Mesothelial cell of epicardium (in vitro differentiated cells): ENCODE measurements at places on chromosomes 2 and 18.

DNA sequence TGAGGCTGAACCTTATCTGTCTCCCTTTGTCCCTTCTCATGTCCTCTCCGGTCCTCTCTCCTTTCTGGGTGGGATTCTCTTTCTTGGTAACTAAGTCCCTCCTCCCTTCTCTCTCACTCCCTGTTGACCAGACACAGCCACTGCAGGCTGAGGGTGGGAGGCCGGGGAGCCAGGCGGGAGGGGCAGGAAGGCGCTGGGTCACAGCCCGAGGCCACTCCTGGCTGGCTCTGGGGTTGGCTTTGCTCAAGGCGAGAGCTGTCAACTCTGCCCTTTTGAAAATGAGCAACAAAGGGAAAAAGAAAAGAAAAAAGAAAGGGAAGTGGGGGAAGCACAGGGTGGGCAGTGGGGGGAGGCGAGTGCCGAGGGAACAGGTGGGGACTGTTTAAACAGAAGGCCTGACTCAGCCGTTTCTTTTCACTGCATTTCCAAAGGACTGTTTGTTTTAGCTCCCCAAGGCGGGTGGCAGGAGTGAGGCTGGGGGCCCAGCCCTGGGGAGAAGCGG, 70.5 kb upstream of the IGFBP5 start:
- peaks cover under 1% of the 10 kb centered on the region for H3K36me3 ChIP-seq
- no peaks in the 10 kb centered on the region for H3K27me3 ChIP-seq
- DNase-seq: no peak

DNA sequence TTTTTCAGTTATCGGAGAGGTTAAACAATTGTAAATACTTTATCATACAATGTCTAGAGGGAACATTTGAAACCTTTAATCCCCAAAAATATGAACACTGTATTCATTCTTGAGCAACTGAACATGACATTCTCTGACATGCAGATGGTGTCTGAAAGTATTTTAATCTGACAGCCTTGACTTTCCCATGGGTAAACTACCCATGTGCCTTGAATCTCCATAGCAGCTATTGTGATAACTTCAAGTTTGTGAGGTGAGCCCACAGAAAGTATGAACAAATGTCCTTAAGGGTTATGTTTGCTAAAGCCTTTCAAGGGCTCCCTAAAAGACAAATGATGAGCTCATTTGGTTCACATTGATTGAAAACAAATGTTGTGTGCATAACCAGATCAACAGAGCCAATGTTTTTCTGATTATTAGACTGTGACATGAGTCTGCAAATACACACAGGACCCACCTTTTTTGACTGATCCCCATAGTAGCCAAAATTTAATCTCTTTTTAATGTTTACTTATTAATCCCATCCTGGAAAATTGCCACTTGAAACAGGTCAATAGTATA, 1326.0 kb downstream of the LRP1B start:
- H3K27me3 ChIP-seq: no peaks in the 10 kb centered on the region
- no peak overlapping the region for H3K27ac ChIP-seq
- no peak overlapping the region for H3K4me3 ChIP-seq

DNA sequence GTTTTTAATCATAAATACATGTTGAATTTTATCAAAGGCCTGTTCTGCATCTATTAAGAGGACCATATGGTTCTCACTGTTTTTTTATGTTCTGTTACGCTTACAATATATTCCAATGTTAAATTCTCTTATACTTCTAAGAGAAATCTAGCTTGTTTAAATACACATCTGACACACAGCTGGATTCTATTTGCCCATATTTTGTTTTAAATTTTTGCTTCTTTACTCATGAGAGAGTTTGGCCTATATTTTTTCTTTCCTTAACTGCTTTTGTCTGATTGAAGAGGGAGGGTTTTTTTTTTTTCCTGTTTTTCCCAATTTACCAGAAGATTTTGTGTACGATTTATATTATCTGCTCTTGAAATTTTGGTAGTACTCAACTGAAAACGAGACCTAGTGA, 34.9 kb downstream of the RNF144A start:
- H3K36me3 ChIP-seq: peaks cover 8% of the 10 kb centered on the region
- H3K4me3 ChIP-seq: no peak overlapping the region
- no peak for DNase-seq
- peak overlapping the region; percentile 48 for H3K27ac ChIP-seq
- peaks cover 33% of the 10 kb centered on the region for H3K4me1 ChIP-seq
- no peaks in the 10 kb centered on the region for H3K27me3 ChIP-seq

DNA sequence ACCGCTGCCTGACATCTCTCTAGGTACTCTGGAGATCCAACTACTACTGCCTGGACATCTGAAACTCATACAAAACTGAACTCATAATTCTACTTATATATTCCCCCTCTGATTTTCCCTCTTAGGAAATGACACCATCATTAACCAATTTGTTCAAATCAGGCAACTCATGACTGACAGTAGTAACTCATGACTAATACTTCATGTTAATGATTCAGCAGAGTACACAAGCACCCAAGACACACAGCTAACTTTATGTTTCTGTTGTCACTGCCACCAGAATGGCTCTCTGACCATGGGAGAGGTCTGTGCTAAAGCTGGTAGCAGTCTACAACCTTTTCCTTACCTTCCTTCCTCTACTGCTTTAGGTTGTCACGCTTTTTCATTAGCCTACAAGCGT, 91.1 kb downstream of the ITSN2 start:
- DNase-seq: no peak
- no peaks in the 10 kb centered on the region for H3K27me3 ChIP-seq
- no peak overlapping the region for H3K4me3 ChIP-seq
- H3K27ac ChIP-seq: no peak overlapping the region

- peak overlapping the region; percentile 66 for H3K27ac ChIP-seq
- no peaks in the 10 kb centered on the region for H3K36me3 ChIP-seq
- H3K4me1 ChIP-seq: peaks cover 37% of the 10 kb centered on the region
- no peaks in the 10 kb centered on the region for H3K27me3 ChIP-seq
- DNase-seq: no peak
Measured at GRCh38 chr2:226115832-226116200, 683.8 kb downstream of the IRS1 start.

DNA sequence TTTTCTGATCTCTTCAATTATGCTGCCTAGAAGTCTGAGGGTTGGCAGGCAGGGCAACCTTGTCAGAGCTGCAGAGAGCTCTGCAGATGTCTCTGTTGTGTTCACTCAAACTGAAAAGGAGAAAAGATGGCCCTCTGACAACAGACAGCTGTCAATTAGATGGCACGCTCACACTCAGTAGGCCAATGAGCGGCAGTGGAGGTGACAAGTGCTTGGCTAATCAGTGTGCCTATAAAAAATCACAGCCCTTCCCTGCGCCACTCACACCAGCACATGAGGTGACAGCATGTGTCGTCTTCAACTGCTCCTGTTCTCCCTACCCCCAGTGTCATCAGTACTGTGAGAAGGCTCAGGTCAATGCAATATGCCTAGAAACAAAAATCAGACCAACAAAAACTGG, 203.9 kb downstream of the TCF4 start:
- no peak for DNase-seq
- H3K27me3 ChIP-seq: no peaks in the 10 kb centered on the region
- H3K27ac ChIP-seq: no peak overlapping the region
- no peak overlapping the region for H3K4me3 ChIP-seq
- H3K4me1 ChIP-seq: peaks cover 15% of the 10 kb centered on the region
- H3K36me3 ChIP-seq: peaks cover 55% of the 10 kb centered on the region

GRCh38 chr2:226701052-226701451, 98.6 kb downstream of the IRS1 start:
- peak overlapping the region; percentile 78 for H3K27ac ChIP-seq
- H3K36me3 ChIP-seq: no peaks in the 10 kb centered on the region
- peaks cover 21% of the 10 kb centered on the region for H3K4me1 ChIP-seq
- no peak overlapping the region for H3K4me3 ChIP-seq
- H3K27me3 ChIP-seq: no peaks in the 10 kb centered on the region

- H3K27ac ChIP-seq: peak overlapping the region; percentile 95
- peaks cover 6% of the 10 kb centered on the region for H3K36me3 ChIP-seq
- peak overlapping the region; percentile 22 for H3K4me3 ChIP-seq
- H3K4me1 ChIP-seq: peaks cover 19% of the 10 kb centered on the region
- DNase-seq: no peak
Measured at GRCh38 chr18:9808295-9809241, 77.2 kb upstream of the TXNDC2 start.

DNA sequence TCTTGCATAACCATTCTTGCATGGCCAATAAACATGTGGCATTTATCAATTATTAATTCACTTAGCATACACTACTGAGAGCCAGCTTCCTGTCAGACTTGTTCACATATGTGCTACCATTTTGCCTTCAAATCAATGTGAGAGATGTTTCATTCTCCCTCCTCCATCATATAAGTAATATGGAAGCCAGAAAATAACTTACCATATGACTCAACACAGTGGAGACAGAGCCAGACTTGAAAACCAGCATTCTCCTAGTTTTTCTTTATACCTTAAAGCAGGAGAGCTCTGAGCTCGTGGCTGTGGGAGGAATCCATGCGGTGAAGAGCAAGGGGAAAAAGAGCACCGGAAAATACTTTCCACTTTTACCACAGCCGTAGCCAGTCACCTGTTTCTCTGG, 215.0 kb upstream of the LRATD1 start:
- no peak overlapping the region for H3K27ac ChIP-seq
- no peaks in the 10 kb centered on the region for H3K36me3 ChIP-seq
- no peaks in the 10 kb centered on the region for H3K4me1 ChIP-seq
- H3K4me3 ChIP-seq: no peak overlapping the region

DNA sequence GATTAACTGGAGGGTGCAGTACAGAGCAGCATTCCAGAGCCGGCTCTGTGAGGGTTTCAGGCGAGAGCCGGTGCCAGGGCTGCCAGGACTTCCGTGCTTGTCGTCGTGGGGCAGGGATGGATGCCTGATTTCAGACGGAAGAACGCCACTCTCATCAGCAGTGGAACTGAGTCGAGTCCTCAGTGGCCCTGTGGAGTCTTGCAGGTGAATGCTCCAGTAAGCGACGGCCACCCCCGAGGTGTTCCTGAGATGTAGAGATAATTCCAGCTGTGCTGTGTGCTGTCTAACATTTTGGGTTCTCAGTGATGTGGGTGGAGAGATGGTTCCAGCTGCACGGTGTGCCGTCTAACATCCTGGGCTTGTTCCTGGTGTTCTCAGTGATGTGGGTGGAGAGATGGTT, 103.1 kb upstream of the ALKAL2 start:
- no peak overlapping the region for H3K27ac ChIP-seq
- H3K4me3 ChIP-seq: no peak overlapping the region
- no peak for DNase-seq
- no peaks in the 10 kb centered on the region for H3K36me3 ChIP-seq
- H3K4me1 ChIP-seq: peaks cover 24% of the 10 kb centered on the region
- peaks cover 33% of the 10 kb centered on the region for H3K27me3 ChIP-seq
